ENCODE measurements at places on chromosomes 6 and 20.

DNA sequence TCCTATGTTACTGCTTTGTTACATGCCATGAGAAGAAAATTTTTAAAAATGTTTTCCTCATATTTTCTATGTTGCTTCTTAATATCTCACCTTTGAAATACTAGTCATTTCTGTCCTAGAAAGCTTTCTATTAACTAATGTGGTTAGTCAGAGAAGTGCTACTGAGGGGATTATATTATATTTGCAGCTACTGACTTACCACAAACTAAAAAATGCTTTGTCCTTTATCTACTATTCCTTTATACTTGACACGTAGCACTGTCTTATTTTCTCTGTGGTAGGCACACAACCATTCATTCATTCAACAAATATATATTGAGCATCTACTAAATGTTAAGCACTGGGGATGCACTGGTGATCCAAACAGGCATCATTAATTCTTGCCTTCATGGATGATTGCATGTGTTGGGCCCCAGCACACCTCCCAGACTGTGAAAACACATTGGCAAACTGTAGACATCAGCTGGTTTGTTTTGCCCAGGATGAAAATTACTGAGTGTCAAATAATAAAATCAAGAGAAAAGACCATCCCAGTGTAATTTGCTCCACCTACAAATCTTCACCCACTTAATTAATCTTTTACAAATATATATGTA, 10.7 kb upstream of the MLIP start:
- no peak for DNase-seq

DNA sequence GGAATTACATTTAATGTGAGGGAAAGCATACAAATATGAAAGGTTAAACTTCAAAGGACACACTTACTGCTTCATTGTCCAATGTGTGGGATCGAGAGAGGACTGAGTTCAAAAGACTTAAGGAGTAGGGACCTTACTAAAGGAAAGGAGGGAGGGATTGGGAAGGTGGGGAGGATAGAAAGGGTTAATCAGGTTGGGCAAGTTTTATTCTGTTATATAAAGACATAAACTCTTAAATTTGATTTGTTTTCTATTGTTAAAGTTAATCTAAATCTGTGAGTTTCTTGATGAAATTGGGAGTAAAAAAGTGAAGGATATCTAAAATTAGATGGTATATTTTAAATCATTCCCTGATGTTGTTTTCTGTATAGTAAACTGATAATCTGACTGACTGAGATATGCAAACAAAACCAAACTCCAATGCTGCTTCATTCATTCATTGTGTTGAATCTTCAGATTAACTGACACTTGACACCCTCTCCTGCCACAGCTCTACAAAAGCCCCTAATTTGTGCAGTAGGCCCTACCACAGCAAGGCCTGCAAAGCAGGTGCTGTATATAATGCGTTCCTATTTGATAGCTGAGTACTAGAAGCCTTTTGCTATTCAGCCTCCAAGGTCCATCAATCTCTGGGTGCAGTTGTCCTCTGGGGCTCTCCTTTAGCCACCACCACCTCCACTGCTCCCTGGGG, 1.3 kb upstream of the UBE2J1 start:
- no peak for DNase-seq

GRCh38 chr6:5582762-5583161, 321.4 kb downstream of the FARS2 start:
- no peak for DNase-seq

DNA sequence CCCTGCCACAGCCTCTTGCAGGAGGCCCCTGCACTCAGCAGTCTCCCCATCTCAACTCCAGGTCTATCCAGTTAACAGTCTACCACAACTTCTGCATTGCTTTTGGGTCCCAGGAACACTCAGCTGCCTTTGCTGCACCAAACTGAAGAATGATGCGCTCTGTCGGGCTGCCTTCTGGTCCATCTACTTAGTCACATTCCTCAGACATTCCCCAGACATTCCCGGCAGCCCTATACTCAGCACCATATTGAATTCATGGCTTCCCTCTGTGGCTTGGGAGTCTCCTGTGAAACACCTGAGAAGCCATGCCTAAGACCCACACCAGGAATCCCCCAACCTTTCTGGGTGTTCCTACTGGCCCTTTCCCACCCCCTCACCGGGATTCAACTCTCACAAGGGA, 99.6 kb upstream of the COL21A1 start:
- no peak for DNase-seq

DNA sequence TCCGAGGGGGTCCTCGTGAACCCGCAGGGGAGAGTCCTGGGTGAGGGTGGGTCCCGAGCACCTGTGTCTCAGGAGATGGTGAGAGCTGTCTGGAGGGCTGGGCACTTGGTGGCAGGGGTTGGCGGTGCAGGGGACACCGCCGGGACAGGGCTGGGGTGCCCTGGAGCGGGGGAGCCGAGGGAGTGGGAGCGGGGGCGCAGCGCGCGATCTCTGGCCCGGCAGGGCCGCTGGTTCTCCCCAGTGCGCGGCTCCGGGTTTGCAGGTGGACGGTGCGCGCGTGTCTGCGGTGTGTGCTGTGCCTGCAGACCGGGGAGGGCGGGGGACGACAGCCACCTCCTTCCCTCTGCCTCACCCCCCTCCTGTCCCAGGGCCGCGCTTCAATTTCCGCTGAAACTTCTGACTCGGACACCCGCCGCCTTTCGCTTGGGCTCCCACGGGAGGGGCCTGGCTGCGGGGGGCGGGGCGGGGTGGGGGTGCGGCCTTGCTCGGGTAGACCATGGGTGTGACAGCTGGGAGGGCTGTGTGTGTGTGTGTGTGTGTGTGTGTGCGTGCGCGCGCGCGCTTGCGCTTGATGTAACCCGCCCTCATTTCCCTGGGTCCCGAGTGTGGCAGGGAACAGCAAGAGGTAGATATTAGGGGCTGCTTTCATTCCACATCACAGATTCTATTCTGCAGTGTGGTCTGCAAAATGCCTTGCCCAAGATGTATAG, 1.2 kb downstream of the TRIB3 start:
- peak; percentile 84 for DNase-seq

DNA sequence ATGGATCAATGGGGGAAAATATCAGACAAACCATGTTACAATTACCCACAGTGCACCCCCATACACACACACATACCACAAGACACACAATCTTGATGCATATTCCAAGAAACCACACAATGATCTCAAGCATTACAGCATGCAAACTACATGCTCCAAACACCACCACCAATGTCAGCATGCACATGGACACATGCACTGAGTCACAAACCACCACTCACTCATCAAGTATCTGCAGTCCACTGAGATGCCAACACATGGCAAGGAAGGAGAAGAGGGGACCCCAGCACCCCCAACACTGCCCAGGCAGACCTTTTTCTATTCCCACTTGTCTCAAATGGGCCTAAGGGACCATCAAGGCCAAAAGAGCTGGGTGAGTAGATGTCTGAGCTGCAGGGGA, 91.6 kb downstream of the PREX1 start:
- DNase-seq, result no peak

DNA sequence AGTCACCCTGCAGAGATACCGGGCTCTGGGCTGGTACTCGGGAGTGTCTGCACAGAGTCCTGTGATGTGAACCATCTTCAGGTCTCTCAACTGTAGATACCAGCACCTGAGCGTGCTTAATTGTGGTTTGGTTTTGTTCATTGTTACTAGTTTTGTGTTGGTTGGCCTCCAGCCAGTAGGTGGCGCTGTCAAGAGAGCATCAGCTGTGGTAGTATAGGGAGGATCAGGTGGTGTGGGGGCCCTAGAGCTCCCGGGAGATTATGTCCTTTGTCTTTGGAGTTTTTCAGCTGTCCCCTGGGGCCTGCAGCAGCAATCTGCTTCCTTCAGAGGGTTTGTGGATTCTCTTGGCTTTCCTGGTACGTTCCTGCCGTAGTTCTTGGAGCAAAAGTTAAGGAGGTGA, 67.9 kb downstream of the CDYL start:
- DNase-seq, result no peak

DNA sequence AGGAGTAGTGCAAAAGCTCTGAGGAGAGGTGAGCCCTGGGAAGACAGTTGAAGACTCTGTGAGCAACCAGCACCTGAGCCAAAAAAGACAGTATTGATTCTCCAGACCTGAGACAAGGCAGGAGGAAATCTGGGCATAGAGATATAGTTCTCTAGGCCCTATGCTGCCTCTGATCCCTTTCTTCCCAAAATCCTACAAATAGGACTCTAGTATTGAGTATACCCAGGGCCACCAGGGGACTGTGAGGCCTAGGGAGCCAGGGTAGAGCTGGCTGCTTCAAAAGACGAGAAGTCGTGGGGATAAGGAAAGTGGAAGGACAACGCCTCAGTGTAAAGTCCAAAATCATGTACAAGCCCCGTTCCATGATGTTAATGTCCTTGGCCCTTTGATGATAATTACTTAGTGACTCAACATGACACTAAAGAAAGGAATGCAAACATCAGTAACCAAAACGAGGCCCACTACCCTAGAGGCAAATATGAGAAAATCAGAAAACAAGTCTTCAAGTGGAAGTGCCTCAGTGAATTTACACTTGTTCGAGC, 197.3 kb upstream of the PROKR2 start:
- no peak for DNase-seq

- DNase-seq, result no peak
Observed at GRCh38 chr6:133286765-133287164, 45.6 kb downstream of the EYA4 start.

GRCh38 chr6:84017709-84018452, 15.7 kb upstream of the MRAP2 start:
- no peak for DNase-seq

- no peak for DNase-seq
Observed at GRCh38 chr6:1720620-1721322, 111.1 kb downstream of the FOXC1 start.

- no peak for DNase-seq
Observed at GRCh38 chr6:33502486-33502885, 48.1 kb downstream of the ZBTB9 start.

DNA sequence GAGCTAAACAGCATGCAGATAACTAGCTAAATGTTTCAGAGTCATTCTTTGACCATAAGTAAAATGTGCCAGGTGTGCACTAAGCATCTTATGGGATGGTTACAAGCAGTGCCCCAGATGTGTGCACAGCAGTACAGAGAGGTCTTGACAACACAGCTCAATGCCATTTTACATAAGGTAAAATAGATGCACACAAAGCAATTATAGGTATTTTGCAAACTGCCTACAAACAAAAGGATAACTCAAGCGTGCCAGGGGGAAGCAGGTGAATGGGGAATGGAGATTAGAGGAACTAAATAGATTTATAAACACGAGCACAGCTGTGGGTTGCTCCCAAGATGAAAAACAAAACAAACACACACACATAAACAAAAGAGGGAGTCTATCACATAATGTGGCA, 64.8 kb downstream of the SLC2A10 start:
- DNase-seq, result no peak

GRCh38 chr6:142716097-142716496, 228.9 kb downstream of the HIVEP2 start:
- no peak for DNase-seq

GRCh38 chr6:145814035-145814500, 527 bp downstream of the FBXO30 start:
- no peak for DNase-seq

GRCh38 chr20:14632906-14633305, 295.5 kb upstream of the FLRT3 start:
- DNase-seq, result no peak

- DNase-seq, result no peak
Observed at GRCh38 chr6:110544472-110544871, 68.1 kb upstream of the SLC22A16 start.

GRCh38 chr6:9233686-9234085, 798.3 kb upstream of the SLC35B3 start:
- DNase-seq, result no peak

GRCh38 chr6:91664327-91664959, 1077.6 kb upstream of the MAP3K7 start:
- no peak for DNase-seq

DNA sequence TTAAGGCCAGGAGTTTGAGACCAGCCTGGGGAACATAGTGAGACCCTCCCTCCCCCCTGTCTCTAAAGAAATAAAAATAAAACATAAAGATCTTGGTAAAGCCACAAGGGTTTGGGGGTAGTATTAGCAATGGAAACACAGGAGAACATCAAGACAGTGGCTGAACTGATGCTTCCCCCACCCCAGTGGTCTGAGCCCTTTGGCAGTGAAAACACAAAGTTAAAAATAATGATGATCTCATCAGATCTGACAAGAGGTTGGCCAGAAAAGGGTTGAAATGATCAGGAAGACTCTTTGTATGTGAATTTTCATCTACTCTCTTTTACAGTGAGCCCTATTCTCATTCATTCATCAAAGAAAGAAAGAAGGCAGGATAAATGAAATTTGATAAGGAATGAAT, 93.7 kb downstream of the KCNB1 start:
- no peak for DNase-seq

DNA sequence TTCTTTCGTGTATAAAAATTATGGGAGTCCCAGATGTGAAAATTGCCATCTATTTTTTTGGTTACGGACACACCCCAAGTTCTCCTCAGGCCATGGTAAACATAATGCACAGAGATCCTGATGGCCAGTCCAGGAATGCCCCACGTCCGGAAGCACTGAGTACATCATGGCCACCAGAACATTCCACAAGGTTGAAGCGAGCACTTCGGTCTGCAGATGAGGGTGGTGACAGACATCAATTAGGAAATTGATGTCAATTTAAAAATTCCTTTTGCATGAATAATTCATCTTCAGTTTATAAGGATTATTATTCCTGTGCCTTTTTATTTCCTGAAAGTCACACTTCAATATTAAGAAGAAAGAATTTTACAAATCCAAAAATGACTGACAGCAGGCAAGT, 13.2 kb upstream of the EXOC2 start:
- DNase-seq, result no peak

DNA sequence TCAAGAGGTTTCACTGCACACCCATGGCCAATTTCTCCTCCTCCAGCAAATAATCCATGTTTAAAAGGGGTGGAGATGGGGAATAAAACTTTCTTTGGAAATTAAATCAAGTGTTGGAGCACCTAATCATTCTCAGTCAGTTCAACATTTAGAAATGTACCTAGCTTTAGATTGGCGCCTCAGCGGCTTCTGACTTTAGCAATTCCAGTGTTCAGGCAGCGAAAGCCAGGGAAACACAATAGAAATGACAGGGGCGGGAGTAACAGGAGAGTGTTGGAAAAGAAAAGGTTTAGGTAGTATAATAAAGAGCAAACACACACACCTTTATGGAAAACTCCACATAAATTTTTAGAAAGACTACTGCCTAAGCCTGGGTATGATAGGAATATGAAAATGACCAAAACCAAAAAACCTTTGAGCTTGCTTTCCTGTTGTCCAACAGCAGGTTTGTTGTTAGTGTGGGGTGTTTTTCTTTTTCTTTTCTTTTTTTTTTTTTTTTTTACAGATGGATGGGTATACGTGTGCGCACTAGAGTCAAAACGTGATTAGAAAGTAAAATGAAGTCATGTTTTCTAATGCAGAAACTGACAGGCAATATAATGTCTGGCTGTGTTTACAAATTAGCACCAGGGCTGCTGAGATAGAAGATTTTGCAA, 7.7 kb downstream of the TFAP2A start:
- DNase-seq, result no peak

- no peak for DNase-seq
Observed at GRCh38 chr6:38322138-38322537, 317.6 kb downstream of the BTBD9 start.

DNA sequence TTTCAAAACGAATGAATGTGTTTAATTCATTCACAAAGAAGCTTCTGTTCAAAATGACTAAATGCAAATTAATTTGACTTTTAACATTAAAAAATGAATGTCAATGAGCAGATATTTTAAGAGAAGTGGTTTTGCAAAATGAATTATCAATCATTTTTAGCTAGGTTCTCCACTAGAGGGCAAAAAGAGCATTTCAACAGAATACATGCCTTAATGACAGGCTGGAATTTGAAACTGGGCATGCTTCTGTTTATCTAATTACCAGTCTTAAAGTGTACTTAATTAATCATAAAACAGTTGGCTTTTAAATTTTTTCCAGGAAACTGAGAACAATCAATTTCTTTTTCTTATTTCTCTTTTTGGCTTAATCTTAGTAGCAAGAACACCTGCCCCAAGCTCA, 63.8 kb upstream of the TINAG start:
- DNase-seq, result no peak
